Upper lobe of left lung (tissue), 6 donors: ENCODE measurements at places on chromosomes 7 and 10.

DNA sequence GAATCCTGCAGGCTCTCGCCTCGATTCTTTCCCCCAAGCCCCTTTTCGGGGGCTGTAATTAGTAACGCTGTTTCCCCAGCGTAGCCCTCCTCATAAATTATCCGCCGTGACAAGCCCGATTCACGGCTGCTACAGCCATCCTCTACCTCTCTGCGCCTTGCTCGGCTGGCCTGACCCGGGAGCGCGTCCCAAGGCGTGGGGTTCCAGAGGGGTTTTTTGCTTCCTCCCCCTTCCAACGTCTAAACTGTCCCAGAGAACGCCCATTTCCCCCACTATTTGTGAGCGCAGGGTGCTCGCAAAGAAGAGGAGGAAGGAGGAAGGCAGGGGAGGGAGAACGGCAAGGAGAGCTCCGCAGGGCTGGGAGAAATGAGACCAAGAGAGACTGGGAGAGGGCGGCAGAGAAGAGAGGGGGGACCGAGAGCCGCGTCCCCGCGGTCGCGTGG is 880 bp downstream of the HOXA5 start:
- peak; percentile 50 for DNase-seq

GRCh38 chr7:153430931-153431330 is 621.3 kb upstream of the DPP6 start:
- no peak for DNase-seq

GRCh38 chr10:44552726-44553125 is 167.8 kb upstream of the CXCL12 start:
- DNase-seq, result no peak

- DNase-seq, result no peak
Observed at GRCh38 chr7:129166745-129167144, 21.7 kb upstream of the SMO start.

- DNase-seq, result no peak
Observed at GRCh38 chr10:95693071-95693667, 558 bp downstream of the TCTN3 start.

DNA sequence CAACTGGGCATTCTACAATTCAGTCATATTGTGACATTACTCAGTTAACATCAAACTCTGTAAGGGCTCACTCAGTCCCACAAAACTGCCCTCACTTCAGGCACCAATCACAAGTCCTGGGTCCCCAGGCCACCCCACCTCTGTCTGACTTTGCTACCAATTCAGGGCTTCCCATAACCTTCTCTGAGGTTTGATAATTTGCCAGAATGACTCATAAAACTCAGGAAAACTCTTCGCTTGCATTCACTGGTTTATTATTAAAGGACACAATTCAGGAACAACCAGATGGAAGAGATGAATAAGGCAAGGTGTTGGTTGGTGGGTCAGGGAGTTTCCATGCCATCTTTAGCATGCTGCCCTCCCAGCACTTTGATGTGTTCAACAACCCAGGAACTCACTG is 41.3 kb downstream of the AVL9 start:
- no peak for DNase-seq

DNA sequence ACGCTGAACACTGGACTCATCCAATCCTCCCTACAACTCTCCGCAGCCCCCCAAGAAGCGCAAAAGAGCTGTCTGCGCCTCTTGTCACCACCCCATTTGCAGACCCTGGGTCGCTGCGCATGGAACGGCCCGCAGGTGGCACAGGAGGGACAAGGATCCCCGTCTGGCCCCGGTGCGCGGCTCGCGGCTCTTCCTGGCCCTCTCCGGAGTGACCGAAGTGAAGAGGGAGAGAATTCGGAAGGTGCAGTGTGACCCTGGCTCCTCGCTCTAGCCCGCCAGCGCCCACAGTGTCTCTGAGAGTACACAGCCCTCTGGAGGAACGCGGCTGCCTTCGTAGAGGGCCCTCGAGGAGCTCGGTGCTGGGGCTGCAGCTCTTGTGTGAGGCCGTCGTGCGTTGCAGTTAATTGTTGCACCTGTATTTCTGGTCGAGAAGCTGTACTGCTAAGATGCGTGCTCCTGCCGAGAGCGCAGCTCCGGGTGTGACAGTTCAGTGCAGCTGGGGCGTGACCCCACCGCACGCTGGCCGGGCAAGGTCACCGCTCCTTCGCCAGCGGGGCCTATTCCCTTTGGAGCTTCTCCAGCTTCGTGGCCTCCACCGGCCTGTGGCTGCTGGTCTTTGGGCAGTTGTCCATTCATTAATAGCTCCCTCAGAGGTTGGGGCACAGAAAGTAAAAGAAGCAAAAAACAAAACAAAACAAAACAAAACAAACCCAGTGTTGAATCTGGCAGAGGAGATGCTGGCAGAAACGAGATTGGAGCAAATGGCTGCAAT is 119.0 kb downstream of the SEC23IP start:
- peak; percentile 75 for DNase-seq

DNA sequence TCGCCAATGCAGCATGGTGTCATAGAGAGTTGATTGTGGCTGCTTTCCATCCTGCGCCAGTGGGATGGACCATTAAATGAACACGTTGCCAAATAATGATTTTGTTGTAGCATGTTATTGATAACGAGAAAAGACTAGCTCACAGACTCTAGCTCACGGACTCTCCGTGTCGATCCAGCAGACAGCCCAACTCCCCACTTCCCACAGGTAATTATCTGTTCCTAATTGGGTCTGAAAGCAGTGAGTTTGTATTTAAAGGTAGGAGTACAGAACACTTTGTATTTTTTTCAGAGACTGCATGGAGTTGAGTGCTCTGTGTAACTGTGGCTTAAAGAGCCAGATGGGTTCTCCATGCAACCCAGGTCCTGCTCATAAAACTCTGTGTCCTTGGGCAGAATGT is 1250.5 kb downstream of the TYW1 start:
- DNase-seq, result no peak

GRCh38 chr7:6271060-6271658 is 1.3 kb downstream of the CYTH3 start:
- peak; percentile 72 for DNase-seq

- no peak for DNase-seq
Observed at GRCh38 chr10:111113961-111114757, 37.3 kb downstream of the ADRA2A start.

GRCh38 chr7:121961089-121961867 is 88.3 kb downstream of the PTPRZ1 start:
- no peak for DNase-seq

DNA sequence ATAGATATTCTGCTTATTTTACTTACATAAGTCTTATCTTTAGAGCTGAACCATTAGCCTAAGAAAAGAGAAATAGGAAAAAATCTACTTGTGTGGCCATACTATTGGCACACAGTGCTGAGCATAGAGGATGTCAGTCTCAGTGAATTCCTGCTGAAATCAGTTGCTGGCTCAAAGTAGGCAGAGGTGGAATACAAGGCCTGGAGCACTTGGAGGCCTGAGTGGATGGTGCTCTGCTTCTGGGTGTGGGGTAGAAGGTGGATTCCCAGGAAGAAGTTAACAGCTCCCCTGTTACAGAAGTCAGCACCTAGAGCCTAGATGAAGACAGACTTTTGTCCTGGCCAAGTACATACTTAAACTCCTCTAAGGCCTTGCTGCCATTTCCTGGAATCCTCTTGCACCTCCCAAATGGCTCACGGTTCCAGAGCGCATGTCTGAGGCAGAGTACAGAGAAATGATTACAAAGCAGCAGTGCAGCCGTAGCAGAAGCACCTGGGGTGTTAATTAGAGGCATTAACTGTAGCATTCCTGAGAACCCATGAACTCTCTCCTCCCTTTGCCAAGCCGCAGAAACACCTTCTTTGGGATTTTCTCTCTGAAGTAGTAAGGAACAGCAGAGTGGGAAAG is 18.0 kb upstream of the XPNPEP1 start:
- DNase-seq, result no peak

GRCh38 chr7:32116436-32116835 is 46.2 kb upstream of the PDE1C start:
- DNase-seq, result no peak

- no peak for DNase-seq
Observed at GRCh38 chr7:141674171-141674671, 27.7 kb downstream of the DENND11 start.

- no peak for DNase-seq
Observed at GRCh38 chr7:129354428-129355157, 79.6 kb upstream of the STRIP2 start.

- peak; percentile 50 for DNase-seq
Observed at GRCh38 chr10:48456361-48456804, 148.5 kb downstream of the ARHGAP22 start.

- no peak for DNase-seq
Observed at GRCh38 chr10:93189944-93190343, 116.3 kb downstream of the CYP26A1 start.

DNA sequence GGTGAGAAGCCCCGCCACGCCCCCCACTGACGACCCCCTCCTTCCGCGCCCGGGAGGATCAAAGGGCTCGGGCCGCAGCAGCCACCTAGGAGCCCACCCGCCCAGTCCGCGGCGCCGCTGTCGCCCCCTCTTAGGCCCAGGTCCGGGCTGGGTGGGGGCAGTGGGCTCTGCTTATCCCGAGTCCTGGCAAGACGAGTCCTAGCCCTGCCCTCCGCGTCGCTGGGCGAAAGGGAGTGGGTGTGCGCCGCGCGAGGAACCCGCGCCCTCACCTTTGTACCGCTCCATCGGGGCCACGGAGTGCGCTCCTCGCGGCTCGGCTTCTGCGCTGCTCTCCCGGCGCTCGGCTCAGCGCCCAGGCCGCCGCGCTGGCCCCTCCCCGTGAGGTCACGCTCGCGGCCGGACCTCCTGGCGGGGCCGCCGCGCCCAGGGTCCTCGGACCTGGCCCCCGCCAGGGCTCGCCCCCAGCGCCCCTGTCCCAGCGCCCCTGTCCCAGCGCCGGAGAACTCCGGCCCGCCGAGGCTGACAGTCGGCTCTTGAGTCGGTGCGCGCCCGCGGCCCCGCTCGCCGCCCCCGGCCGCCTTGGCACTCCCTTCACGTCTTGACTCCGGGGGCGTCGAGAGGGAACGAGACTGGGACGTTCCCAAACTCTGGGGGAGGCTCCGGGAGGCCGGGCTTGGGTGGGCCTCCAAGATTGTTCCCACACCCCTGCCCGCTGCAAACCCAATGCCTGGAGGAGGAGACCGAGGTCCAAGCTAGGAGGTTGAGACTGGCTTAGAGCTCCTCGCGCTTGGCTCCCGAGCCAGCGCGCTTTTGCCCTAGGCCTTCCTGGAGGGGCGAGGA is at the start of gene AFAP1L2:
AFAP1L2 (minus strand) TSS at position 332 of the 840 bp plus-strand sequence; CDS start at position 285, 47 bp downstream.
- peak; percentile 89 for DNase-seq

DNA sequence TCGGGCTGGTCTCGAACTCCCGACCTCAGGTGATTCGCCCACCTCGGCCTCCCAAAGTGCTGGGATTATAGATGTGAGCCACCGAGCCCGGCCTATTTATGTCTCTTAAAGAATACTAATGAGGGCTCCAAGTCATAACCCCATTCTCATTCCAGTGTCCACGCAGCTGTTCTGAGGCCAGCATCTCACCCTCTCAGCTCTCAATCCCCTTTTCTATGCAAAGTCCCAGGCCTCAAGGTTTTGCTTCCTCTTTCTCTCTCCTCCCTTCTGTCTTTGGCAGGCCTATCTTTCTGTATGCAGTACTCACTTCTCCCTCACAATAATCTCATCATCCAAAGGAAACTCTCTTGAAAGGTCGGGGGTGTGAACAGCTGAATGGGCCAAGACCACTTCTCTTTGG is 28.0 kb upstream of the VSIR start:
- DNase-seq, result no peak

DNA sequence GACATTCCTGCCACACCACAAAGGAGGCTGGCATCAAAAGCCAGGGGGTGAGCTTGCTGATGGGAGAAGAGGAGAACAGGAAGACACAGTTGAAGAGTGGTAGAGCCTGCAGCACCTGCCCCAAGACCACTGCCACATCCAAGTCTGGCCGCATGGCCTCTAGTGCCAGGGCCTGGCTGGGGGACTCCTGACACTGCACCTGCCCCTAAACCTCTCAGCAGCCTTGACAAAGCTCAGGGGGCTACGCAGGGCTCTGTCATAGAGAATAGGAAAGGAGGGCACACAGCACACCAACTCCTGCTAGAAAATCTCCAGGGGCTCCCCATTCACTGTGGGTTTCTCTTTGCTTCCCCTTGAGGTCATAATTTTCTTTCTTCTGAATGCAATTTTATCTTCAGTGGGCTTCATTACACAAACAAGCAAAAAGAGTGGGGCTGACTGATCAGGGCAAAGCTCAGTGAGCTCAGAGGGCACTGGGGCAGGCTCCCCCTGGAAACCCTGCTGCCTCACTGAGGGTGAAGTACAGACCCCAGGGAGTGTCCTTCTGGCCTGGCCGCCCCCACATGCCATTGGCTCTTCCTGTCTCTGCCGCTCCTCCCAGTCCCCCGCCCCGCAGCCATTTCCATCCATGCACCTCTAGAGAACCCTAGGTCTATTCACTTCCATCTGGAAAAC is 37.2 kb downstream of the VOPP1 start:
- DNase-seq, result no peak

DNA sequence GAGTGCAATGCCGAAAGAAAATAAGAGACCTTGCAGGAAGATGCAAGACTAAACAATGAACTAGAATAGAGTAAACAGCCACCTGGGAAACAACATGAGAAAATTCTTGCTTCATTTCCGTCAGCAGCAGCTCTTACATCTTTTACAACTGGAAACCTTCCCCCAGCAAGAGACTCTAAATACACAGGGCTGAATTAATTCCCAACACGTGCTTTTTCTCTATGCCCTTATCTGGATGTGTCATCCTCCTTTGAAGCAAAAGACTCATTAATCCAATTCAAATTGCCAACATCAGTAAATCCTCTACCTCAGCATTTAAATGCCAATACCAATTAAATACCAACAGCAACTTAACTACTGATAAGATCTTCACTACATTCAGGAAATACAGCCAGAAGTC is 99.0 kb upstream of the PDE1C start:
- DNase-seq, result no peak

GRCh38 chr7:44966731-44967538 is 11.9 kb downstream of the MYO1G start:
- no peak for DNase-seq

- no peak for DNase-seq
Observed at GRCh38 chr7:14449291-14449690, 453.3 kb downstream of the DGKB start.

- no peak for DNase-seq
Observed at GRCh38 chr10:127698886-127699285, 38.1 kb upstream of the FOXI2 start.

DNA sequence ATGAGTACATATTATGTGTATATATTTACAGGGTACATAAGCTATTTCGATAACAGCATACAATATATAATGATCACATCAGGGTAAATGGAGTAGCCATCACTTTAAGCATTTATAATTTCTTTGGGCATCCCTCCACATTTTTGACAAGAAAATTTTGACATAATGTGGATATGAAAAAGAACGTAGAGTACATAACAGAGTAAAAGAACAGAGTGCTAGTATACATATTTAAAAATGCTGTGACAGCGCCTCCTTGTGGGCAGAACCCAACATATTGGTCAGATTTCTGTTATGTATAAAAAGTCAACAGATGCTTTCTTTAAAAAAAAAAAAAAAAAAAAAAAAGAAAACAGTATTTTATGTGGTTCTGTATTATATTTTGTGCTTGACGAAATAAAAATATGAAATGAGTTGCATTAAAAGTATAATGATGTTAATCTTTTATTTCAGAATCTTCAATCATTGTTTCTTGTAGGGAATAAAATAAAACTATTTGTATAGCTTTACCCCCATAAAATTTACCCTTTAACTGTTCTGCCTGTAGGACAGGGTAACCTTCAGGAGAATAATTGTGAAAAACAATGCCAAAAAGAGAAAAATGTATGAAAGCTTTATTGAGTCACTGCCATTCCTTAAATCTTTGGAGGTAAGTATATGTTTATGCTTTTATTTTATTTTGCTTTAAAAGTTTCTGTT is 18.3 kb upstream of the HBP1 start:
- DNase-seq, result peak; percentile 69

- peak; percentile 92 for DNase-seq
Observed at GRCh38 chr7:100483722-100484672, at the start of gene NYAP1. Gene NYAP1 (plus strand): TSS chr7:100483927. CDS start chr7:100485312, 1,385 bp downstream.
